Ammon's horn (tissue), 1 donor: ENCODE measurements at places on chromosomes 6 and 20.

GRCh38 chr6:95487817-95488216 lies 89.5 kb upstream of the MANEA start:
- DNase-seq = no peak

DNA sequence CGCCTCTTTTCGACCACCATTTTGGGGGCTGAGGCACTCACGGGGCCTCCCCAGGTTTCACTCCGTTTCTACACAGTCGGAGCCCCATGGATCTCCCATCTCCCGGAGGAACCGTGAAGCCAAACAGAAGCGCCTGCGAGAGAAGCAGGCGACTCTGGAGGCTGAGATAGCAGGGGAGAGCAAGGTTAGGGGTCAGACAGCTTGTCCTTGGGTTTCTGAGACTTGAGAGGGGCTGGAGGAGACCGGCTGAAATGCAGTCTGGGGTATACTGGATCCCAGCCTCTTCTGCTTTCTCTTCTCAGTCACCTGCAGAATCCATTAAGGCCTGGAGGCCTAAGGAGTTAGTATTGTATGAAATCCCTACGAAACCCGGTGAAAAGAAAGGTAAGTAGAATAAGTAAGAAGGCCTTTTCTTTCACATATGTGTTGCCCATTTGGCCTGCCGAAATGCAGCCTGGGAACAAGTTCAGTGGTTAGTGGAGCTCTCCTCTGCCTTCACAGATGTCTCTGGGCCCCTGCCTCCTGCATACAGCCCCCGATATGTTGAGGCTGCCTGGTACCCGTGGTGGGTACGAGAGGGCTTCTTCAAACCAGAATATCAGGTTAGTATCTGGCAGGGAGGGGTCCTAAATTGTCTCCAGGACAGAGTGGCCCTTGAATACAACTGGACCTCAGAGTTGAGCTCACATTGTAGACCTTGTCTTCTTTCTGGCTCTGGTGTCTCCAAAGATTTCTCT lies 984 bp downstream of the VARS2 start:
- no peak for DNase-seq

DNA sequence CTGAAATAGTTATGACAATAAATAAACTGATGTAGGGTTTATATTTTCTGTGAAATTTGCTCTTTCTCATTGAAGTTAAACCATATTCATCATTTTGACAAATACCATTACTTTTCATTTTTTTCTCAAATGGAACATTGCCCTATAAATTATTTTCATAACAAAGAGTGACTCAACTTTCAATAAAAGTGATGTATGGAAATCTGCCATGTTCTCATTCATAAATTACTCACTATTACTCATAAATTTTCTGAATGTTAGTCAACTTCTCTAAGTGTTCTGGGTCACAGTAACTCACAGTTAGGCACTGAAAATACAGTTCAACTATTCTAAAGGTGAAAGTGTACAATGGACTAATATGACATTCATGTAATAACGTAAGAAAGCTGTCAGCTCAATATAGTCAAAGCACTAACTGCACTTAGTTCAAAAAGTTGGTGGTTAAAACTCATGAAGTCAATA lies 19.0 kb upstream of the STX11 start:
- no peak for DNase-seq

DNA sequence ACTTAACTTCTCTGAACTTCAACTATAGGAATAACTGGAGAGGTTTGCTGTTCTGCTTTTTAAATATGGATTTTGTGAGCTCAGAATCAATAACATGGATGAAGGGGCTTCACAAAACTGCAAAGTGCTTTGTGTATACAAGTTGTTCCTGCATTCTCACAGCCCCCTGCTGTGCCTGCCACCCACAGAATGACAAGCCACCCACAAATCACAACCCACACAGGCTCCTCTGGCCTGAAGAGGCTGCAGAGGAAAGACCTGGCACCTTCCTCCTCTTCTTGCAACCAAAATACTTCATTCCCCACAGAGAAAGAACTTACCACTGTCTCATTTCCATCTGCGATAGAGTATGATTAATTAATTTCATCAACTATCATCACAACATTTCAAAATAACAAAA lies 106.7 kb upstream of the NHSL1 start:
- DNase-seq = no peak

DNA sequence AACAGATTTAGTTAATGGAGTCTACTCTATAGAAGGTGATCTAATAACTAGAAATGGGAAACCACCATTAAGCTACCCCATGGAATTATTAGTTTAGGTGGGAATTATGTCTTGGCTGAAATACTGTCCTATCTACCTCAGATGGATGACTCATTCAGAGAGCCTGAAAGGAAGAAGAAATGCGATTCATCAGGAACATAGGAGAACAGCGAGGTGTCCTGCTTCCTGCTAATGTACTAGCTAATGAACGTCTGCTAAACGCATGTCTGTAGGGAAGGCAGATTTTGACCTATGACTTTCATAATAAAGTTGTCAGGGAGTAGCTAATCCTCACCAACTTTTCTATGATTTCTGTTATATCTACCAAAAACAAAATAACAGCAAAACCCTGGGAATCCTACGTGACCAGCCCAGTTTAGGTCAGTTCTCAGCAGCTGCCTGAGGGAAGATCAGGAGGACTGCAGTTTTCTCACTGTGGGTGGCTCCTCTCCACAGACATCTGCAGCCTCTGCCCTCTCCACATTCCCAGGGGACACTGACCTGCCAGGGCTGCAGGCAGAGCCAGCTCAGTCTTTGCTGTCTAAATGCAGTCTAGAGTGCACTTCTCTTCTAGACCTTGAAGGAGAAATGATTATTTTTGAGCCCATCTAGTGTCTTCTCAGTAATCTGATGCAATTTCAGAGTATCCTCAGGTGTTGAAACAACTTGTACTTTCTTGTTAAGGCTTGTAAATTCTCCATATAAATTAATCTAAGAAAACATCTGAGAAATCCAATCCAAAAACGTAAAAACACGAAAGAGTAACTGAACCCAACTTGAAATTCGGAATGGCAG lies 18.1 kb upstream of the SFT2D1 start:
- DNase-seq = no peak

- DNase-seq = no peak
These were observed 17.4 kb downstream of the BMP7 start for GRCh38 chr20:57249073-57249472.

DNA sequence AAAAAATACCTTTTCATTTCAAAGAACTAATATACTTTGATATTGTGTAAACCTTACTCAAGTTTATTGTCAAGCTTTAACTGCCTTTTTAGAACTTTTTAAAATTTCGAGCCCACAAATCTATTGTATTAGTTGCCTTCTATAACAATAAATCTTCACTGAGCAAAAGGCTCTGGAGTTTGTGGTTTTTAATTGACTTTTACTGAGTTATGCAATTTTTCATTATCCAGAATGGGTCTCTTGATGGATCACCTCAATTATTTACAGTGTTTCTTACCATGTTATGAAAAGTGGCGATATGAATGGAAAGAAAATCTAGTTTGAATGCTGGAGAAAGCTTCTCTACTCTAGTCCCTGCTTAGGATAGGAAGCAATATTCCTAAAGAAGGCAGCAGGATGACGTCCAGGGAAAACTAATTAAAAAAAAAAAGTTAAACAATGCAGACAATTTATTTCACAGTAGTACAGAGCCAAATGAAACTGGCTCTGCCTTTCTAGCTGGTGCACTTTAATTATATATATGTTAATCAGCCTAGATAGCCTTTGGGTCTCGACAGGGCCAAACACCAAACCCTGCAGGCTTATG lies 5.0 kb downstream of the ID4 start:
- DNase-seq = no peak

- no peak for DNase-seq
These were observed 31.0 kb downstream of the CDK5RAP1 start for GRCh38 chr20:33370291-33370690.

DNA sequence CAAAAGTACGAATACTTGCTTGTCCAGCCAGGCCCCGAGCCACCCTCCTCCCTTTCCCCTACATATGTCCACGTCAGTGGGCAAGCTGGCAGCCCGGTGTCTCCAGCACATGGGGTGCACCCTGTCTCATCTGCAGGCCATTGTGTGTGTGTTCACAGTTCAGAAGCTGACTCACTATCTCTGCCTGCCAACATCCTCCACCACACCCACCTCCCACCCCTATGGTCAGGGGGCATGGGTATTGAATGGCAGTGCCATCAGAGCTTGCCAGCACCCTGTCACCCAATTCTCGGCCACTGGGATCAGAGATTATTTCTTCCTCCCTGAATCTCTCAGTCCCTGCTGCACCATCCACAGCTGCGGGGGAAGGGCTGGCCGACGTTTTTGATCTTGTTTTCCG lies 195.7 kb downstream of the FARS2 start:
- DNase-seq = peak; percentile 57

GRCh38 chr20:5779071-5779900 lies 29.1 kb downstream of the SHLD1 start:
- no peak for DNase-seq

- DNase-seq = peak; percentile 48
These were observed 21.6 kb downstream of the CFAP61 start for GRCh38 chr20:20073801-20074371.

- no peak for DNase-seq
These were observed 283.4 kb upstream of the TBX18 start for GRCh38 chr6:85047818-85048217.

GRCh38 chr6:160215232-160215631 lies 43.4 kb downstream of the SLC22A2 start:
- no peak for DNase-seq

- no peak for DNase-seq
These were observed 358.4 kb downstream of the BCKDHB start for GRCh38 chr6:80464901-80465300.

DNA sequence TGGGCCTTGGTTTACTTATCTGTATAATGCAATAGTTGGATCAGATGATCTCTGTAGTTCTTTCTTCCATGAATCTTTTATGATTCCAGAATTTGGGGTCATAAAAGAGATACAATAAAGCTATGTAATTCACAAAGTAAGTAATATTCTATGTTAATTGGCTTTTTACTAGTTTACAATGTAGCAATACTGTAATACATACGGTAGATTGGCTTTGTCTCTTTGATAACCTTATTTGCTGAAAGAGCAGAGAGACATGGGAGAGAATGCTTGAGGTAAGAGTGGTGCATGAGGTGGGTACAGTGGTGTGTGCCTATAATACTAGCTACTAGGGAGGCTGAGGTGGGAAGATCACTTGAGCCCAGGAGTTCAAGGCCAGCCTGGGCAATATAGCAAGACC lies 14.7 kb downstream of the SPACA1 start:
- no peak for DNase-seq

GRCh38 chr20:62787321-62787720 lies 9.0 kb upstream of the MRGBP start:
- no peak for DNase-seq

DNA sequence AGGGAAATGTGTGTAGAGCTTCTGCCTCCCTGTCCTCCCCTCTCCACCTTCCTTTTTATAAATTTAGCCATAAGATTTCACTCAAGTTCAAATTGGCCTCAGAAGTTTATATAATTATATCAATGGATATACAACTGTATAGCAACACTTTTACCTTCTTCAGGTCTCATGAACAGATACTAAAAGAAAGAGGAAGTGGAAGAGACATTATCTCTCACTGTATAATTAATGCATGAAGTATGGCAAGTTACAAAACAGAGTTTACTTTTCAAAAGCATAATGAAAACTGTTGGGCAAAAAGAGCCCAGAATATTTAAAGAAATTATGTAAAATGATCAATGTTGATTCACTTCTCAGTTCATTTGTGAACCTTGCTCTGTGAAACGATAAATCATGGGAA lies 99.7 kb downstream of the PDE7B start:
- no peak for DNase-seq

DNA sequence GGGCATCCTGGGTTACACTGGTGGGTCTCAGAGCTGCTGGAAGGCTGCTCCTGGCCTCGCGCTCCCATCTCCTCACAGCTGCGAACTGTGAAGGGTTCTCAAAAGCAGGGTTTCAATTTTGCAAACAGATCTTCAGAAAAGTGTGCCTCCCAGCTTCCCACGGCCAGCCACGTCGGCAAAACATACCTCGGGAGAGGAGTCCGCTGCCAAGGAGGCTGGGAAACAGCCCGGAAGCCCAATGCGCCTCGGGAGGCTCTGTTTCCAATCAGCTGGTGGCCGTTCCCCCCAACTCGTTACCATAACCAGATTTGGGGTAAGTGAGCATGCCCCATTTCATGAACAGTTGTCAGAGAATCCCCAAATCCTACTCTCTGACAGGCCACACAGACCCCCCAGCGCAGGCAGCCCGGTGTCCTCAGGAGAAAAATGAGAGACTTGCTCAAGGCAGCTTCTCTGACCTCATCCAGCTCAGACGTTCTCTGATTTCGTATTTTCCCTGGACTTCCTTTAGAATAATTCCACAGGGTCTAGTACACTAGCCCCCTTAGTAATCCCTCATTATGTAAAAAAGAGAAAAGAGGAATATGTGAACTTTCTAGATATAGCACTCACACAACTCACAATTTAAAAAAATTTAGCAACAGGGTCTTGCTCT lies 98.4 kb downstream of the SNX5 start:
- DNase-seq = no peak

DNA sequence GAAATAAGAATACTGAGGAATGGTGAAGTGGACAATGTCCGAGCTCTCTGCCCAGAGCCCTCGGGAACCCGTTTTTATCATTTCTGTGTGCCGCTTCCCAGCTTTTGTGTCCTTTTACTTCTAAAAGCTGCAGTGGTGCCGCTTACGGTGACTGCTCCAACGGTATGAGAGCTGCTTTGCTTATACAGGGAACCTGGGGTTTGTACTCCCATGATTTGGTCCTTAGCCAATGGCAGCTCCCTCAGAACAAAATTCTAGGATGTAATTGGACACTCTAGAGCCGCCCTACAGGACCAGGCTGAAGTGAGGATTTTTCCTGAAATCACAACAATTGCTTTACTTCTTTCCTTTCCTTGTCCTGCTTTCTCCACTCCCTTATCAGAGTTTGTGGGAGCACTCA lies 24.2 kb upstream of the PCSK2 start:
- DNase-seq = no peak

DNA sequence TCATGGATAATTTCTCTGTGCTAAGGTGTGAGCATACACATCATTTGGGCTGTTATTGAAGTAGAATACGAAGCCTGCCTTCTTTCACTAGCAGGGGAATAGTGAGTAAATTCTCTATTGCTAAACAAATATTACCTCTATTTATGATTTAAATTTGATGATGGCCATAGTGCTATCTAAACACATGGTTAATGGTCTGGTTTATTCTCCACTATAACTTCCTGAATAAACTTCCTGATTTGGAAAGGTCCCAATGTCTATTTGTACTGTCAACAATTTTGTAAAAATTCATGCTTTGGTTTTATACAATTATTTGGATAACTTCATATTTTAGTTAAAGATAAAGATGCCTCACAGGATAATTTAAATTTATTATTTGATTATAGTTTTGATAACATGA lies 400.8 kb downstream of the ARHGAP18 start:
- no peak for DNase-seq
